ENCODE measurements at places on chromosomes 13 and 19.
A peak's percentile ranks its signal among the peaks of the same experiment; 100 is the strongest.

DNA sequence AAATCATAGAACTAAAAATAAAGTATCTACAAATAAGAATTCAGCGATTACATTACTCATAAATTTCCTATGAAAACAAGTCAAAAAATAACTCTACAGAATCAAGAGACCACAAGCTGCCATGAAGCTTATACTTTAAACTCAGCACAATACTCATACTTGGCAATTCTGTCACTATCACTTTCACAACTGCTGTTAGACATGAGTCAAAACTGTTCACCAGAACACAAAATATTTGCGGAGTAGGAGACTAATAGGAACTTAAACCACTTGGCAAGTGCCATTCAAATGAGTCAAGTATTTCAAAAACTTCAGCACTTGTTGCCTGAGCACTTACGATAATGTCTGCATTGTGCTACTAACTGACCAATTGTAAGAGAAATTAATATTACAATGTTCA is 387.8 kb upstream of the GPC6 start:
- no peak for DNase-seq

- no peak for DNase-seq
These were observed 3.8 kb downstream of the GARIN5B start for GRCh38 chr19:55358943-55359908.

- no peak for DNase-seq
These were observed 94.0 kb upstream of the SLC15A1 start for GRCh38 chr13:98846521-98846920.

GRCh38 chr19:53600217-53600616 is 31.6 kb upstream of the DPRX start:
- DNase-seq, result no peak

DNA sequence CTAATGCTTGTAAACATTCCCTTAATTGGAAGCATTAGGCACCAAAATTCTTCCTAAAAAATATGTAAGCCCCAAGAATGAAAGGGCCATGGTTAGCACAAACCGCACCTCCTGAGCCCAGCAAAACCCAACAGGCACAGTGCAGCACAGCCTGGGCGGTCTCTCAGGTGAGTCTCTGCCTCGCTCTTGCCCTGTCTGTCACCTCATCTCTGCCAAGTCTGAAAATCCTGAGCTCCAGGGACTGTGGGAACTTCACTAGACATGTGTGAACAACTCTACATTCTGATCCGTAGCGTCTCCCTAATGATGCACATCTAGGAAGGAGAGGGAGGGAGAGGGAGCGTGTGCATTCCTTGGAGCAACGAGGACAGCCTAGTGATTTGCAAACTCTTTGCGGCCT is 88.8 kb upstream of the GJB6 start:
- no peak for DNase-seq

DNA sequence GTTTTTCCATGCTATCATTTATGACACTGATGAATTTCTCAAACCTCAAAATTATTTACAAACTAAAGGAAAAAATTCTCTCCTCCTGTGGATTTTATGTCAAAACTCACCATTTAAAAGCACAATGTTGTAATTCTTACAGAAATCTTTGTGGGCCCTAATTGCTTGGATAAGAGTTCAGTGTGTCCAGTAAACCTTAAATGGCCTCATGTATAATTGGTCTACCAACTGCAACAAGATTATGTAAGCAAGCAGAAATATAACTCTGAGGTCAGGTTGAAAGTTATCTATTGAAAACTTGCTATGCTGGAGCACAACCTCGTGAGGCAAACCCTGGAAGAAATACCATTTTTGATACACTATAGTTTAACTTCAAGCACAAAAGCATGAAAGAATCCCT is 22.0 kb downstream of the VWA8 start:
- DNase-seq, result no peak

- DNase-seq, result peak; percentile 46
These were observed 6.3 kb downstream of the TEAD2 start for GRCh38 chr19:49355909-49356353.

DNA sequence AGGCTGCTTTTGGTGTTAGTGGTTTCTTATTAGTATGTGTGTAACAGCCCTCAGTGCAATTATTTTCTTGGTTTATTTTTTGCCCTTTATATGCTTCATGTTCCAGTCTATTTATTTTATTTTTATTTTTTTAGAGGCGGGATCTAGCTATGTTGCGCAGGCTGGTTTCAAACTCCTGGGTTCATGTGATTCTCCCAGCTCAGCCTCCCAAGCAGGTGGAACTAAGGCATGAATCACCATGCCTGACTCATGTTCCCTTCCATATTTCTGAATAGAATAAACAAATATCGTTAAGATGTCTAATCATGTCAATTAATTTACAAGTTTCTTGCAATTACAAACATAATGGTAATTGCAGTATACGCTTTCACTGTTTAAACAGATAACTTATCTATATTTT is 11.7 kb downstream of the SKA3 start:
- no peak for DNase-seq

DNA sequence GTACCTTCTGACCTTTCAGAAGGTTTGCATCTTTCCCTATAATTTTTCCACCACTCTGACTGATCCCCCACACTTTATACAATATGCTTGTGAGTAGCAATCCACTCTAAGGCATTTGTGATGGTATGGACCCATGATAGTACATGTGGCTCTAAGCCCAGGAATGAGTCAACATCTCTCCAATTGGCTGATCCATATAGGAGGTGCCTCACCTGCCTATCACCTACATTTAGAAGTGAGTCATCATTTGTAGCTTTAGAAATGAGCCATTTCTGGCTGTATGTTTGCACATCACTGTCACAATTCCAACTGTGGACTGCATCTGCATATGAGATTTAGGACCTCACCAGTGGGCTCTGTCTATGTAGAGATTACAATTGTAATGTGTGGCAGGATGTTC is 133.1 kb upstream of the ZNF91 start:
- DNase-seq, result no peak

DNA sequence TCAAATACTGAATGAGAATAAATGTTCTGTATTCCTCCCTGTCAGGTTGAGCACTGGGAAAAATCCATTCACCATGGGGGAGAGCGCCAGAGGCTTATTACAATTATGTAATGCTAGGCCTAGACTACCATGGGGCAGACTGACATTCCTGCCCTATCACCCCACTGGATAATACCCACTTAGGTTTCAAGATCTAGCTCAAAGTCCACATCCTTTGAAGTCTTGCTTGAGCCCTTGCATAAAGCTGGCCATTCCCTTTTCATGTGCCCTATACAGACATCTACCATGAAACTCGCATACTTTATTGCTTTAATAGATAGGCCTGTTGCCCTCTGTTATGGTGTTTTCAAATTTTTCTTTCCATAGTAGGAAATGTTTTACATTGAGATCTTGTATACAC is 149.3 kb downstream of the RGCC start:
- DNase-seq, result no peak

DNA sequence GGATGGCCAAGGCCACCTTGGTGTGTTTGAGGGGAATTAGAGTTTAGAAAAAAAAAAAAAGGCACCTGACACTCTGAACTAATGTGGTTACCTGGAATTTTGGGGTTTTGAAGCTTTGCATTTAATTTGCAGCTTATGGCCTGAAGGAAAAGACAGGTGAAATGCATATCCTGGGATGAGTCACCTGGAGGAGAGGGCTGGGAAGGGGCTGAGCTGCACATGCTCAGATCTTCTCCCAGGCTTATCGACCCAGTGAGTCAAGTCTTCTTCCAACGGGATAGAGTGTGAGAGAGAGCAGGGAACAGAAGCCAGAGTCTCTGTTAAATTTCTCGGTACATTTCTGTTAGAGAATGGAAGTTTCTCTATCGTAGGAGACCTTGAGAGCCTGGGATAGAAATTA is 29.7 kb upstream of the ALOX5AP start:
- DNase-seq, result no peak

DNA sequence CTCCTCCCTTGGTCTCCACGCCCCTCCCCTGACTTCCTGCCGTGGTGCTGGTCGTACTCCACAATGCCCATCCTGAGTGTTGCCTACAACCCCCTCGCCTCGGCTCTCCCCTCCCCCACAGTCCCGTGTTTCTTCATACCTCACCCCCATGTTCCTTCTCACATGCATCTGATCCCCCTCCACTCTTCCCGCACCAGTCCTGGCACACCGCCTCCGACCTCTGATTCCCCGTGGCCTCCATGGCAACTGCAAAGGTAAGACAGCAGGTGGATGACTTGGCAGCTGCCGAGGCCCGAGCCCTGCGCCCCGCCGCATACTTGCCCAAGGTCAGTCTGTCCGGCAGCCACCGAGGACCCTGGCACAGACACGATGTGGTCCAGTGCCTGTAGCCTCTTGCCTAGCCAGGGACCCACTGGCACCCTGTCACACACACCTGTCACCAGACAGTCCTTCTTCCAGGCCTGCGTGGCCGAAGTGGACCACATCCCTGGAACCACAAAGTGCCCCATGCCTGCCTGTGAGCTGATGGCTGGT is 16.1 kb upstream of the SDHAF1 start:
- DNase-seq, result no peak

GRCh38 chr13:39073983-39074382 is 35.7 kb downstream of the NHLRC3 start:
- DNase-seq, result no peak

GRCh38 chr13:100644371-100644770 is 30.2 kb downstream of the TMTC4 start:
- no peak for DNase-seq

GRCh38 chr13:59476366-59476765 is 687.4 kb downstream of the DIAPH3 start:
- no peak for DNase-seq

DNA sequence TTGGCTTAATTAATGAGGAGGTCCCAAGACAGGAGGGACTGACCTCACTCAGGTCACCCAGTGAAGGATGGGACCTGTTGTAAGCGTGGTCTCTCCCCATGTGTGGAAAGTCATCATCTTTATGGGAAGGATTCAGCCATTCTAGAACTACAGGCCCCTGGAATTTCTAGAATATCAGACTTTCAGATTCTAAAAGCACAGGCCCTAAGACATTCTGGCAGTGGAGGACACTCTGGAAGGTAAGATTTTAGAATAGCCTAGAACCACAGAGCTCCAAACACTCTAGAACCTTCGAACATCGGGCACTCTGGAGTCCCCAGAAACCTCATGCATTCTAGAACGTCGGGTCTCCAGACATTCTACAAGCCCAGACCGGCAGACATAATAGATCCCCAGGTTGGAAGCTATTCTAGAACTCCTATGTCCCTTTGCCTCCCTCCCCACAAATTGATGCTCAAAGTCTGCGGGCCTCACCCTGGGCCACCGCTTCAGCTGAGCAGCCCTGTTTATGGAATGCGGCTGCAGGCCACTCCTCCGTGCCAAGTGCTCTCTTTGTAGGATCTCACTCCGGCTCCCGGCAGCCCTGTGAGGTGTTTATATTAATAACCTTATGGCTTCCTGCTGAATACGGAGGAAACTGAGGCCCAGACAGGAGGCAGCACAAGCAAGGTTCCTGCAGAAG is 1.9 kb upstream of the KLK15 start:
- no peak for DNase-seq

DNA sequence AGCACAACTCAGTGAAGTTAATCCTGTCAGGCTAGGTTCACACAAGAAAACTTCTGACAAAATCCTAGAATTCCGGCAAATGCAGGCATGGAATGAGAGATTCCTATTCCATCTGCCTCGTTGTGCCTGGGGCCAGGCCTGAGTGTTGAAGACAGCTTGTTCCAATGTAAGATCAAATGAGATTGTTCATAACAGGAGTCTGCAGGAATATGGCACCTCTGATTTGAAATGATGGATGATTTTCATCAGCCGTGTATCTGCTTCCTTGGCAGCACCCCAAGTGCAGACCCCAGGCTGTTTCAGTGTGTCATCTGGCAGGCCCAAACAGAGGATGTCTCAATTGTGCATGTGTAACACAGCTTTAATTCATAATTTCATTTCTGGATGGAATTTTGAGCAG is 35.3 kb upstream of the SACS start:
- no peak for DNase-seq

DNA sequence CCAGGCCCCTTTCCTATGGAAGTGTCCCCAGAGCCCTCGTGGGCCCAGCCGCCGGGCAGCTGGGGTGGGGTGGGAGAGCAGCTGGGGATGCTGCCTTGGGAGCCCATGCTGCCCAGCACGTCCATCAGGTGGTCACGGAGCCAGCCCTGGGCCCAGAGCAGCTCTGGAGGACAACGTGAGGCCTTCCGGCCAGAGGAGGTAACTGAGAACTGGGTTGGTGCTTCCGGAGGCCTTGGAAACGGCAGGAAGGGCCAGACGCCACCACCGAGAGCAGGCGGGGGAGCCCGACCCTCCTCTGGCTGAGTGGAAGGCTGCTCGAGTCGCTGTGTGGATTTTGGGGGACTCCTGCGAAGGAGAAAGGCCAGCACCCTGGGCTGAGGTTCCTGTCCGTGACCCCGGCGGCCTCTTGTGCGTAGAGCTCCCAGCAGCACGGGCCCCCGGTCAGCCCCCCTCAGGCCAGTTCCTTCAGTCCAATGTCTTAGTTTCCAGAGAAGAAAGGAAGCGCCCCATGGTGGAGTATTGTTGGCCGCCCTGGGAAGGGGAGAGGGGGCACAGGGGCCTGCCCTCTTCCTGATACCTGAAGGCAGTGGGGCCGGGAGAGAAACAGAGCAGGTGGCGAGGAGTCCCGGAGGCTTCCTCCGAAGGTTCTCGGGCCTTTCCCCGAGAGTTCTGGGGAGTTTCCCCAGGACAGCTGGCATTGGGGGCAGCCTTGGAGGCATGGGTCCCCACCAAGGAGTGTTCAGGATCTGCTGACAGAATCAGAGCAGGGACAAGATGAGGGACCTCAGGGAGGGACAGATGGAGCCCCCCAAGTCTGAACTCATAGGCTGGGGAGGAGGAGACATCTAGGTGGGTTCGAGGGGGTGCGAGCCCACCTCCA is 68.8 kb downstream of the MLLT1 start:
- no peak for DNase-seq

DNA sequence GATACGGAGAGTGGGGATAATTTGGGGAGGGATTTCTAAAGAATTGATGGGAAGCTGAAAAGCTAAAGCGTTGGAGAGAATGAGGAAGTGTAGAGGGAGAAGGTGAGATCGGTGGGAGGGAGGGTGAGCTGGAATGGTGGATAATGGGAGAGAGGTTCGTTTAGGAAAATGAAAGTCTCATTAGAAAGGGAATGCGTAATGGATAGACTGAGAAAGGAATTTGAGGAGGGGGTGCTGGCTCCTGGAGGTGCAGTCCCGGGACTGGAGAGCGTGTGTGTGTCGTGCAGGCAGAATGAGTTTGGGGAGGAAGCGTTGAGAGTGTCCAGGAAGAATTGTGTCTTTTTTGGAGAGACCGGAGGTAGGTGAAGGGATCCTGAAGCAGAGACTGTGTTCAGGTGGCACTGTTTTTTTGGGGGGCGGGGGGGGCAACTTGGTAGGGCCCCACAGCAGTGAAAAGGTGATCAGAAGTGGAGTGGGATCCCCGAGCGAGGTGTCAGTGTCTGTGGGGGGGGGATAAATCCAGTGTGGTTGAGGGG is 1.4 kb downstream of the ACTN4 start:
- no peak for DNase-seq

DNA sequence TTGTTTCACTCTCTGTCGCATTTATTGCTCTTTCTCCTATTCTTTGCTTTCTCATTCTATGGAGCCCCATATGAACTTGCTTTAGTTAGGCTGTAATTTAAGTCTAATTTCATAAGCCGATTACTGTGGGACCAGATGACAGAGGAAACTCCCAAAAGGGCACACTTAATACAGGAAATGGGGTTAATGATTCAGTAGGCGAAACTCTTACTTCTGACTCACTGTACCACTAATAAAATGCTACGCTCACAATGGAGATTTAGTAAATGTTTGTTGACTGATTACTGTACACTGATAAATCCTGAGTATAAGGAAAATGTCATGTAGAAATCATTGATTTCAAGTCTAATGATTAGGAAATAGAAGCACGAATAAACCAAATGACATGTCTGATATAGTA is 276.4 kb downstream of the KLF5 start:
- peak; percentile 62 for DNase-seq

- no peak for DNase-seq
These were observed 391.0 kb upstream of the SLITRK5 start for GRCh38 chr13:87280139-87280538.
